ENCODE measurements at places on chromosomes 5 and 9.

DNA sequence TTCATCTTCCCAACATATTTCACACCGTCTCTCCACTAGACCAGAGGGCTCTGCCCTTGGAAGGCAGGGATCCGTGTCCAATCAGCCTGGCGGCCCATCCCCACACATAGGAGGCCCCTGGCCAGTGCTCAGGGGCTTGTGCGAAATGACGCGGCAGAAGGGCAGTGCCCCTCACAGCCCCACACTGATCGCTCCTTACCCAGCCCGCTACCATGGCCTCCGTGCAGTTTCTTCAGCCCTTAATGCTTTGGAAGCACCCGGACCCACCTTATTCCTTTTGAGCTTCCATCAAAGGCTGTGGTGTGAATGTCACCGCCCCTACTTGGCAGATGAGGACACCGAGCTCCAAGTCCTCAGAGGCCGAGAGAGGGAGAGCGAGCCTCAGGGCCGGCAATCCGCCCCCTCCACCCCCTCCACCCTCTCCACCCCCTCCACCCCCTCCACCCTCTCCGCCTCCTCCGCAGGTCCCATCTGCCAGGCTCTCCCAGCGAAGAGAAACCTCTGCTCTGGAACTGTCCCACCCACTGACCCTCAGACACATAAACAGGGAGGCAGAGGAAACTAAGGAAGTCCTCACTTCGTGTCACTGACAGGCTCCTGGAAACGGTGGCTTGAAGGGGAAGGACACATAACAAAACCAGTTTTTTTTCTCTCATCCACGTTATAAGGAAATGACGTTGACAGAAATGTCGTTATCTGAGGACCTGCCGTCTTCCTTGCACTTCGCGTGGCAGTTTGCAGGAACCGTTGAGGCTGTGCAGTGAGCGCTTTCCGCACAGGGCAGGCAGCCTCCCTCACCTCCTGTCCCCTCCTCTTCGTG is 13.9 kb downstream of the QSOX2 start:
- DNase-seq: peak; percentile 71

GRCh38 chr9:105157171-105157583 is 87.3 kb upstream of the SLC44A1 start:
- peak; percentile 43 for DNase-seq

DNA sequence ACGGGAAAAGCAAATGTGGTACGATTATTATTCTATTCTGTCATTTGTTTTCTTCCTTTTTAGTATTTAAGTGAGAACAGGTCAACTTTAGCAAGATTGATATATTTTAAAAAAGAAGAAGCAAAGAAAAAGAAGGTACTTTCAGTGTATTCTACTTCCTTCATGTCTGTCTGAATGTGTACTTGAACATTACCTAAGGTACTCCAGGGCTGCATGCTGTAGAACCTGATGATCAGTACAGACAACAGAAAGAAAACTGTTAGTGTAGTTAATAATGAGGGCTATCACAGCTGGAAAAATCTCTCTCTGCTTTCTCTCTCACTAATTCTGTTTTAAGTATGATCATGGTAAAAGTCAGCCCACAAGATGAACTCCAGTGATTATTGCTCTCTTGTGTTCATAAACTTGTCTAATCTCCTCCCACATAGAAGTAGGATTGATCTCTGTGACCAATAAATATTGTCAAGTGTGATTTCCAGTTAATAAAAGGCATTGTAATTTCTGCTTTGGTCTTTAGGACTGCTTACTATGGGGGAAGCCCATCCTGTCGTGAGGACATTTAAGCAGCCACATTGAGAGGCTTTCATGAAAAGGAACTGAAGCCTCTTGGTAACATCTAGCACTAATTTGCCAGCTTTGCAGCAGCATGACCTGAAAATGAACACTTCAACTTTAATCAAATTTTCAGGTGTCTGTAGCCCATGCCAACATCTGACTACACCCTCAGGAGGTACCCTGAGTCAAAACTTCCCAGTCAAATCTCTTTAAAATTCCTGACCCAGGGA is 864.0 kb upstream of the ACO1 start:
- no peak for DNase-seq

DNA sequence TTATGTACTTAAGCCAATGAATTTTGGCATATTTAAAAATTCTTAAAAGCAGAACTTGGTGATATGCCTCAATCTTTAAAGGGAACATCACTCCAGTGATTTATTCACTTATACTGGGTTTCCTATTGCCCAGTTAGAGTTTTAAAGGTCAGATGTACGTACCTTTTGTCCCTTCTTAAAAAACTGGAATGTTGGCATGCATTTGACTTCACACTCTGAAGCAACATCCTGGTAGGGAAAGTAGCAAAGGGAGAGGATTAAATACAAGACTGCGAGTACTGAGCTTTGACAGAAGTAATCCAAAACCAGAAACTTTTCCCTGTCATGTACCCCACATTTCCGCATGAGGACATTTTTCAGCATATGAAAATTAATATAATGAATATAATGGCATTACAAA is 11.7 kb downstream of the TXN start:
- no peak for DNase-seq

DNA sequence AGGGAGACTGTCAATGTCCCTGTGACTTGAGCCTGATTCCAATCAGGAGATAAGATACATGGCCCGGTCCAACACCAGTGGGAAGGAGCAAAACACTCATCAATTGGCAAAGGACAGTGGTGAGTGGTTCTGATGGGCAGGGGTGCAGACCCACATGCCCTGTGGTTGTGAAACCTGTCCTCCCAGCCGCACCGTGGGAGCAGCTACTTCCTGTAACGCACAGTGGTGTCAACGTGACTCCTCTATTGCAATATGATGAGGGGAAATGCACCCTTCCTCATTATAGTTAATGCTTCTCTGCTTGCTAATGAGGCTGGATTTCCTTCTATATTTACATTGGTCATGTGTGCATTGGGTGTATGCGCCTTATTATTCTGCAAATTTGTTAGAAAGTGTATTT is 223.0 kb downstream of the IRX1 start:
- DNase-seq: no peak

- no peak for DNase-seq
These were observed 228.8 kb downstream of the PLK2 start for GRCh38 chr5:58231041-58231440.

GRCh38 chr9:105007143-105007542 is 79.2 kb upstream of the ABCA1 start:
- DNase-seq: peak; percentile 33

DNA sequence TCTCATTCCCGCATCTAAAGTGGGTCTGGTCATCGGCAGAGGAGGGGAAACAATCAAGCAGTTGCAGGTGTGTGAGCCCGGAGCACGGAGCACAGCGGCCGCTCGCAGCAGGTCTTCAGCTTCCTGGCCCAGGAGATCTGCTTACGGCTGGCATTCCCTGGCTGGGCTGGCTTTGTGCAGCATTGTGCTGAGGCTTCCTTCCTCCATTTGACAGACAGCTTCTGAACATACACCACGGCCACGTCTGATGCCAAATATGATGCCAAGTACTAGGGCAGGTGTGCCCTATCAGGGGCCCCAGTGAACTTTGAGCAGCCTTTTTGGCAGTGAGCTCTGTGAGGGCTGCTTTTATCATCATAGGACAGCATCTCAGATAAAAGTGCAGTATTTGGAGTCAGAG is 37.1 kb downstream of the FUBP3 start:
- DNase-seq: no peak

GRCh38 chr9:136331556-136332481 is 4.5 kb downstream of the GPSM1 start:
- DNase-seq: no peak

- DNase-seq: no peak
These were observed 26.4 kb downstream of the TNFAIP8 start for GRCh38 chr5:119382169-119382568.

DNA sequence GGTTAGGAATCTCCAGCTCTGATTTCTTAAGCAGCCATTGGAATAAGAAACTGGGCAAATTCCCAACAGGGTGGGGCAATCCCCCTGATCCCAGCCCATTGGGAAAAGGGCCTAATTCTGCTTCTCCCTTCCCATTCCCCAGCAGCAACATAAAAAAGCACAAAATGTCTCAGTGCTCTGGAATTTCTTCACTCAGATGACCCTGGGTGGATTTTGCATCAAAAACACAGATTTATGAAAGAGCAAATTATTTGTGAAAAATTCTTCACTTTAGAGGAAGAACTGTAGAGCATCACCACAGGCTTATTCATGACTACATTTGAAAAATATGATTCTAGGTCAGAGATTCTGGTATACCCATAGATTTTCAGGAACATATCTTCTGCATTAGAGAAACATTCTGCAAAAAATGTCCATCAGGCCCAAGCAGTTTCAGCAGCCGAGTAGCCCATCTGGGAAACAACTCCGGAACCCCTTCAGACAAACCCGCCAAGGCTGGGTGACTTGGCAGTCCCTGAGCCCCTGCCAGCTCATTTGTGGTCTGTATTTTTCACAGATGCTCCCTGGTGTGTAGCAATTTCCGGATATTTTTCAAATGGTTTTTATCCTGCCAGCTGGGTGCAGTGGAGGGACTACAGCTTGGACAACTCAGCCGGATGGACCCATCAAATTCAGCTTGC is 102.1 kb upstream of the RANBP3L start:
- no peak for DNase-seq

DNA sequence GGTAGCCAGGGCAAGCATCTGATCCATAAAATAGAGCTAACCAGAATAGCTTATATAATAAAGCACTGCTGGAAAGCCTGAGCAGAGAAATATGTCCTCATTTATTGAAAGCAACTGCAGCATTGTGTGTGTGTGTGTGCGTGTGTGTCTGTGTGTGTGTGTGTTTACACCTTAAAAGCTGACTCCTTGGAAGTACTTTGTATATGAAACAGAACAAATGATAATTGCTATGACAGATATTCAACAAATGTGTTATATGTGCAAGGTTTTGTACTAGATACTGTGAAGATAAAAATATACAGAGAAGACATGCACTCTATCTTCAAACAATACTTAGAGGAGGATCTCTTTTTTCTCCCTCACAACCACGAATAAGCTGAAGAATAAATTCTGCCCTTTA is 22.0 kb upstream of the IFNE start:
- DNase-seq: no peak

- no peak for DNase-seq
These were observed 151.8 kb upstream of the RUSC2 start for GRCh38 chr9:35338086-35338485.

GRCh38 chr9:114080773-114081440 is 2.8 kb upstream of the AMBP start:
- DNase-seq: no peak

DNA sequence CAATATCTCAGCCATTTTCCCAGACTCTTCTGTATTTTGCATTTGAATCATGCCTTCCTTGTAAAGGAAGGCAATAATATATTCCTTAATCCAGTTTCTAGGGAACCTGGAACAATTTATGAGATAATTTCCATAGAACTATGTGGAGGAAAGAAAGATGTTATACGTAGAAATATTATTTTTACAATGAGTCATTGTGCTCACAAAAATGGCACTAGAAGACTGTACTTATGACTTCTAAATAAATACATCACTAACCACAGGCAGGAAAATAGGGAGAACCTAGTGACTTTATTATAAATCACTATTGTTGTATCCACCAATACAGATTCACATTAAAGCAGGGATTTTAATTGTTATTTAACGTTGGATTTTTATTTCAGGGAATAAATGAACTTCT is 87.6 kb downstream of the FBXO38 start:
- no peak for DNase-seq

DNA sequence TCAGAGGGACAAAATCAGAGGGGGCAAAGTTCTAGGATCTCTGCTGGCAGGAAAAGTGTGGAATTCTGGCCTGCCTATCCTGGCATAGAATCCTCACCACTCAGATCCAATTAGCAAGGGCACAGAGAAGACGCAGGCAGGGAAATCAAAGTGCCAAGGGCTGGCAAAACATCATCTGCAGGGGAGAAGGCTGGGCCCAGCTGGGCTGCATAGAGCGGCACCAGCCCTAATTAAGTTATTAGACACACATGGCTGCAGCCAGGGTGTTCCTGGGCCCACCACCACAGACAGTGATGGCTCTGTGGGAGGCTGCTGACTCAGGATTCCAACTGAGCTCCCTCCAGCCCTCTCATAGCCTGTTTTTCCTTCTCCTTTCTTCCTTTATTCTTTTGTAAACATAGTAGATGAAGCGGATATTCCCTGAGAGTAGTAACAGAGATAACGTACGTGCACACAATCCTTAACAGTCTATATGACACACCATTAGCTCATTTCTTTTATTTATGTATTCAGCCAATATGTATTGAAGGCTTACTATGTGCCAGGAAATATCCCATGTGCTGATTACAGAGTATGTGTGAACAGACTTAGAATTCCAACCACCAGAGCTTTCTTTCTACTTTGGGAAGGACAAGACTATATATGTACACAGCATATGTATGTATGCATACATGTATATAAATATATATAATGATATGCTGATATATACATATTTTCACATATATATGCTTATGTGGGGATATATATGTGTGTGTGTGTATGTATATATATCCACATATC is 236.1 kb downstream of the ASTN2 start:
- no peak for DNase-seq

DNA sequence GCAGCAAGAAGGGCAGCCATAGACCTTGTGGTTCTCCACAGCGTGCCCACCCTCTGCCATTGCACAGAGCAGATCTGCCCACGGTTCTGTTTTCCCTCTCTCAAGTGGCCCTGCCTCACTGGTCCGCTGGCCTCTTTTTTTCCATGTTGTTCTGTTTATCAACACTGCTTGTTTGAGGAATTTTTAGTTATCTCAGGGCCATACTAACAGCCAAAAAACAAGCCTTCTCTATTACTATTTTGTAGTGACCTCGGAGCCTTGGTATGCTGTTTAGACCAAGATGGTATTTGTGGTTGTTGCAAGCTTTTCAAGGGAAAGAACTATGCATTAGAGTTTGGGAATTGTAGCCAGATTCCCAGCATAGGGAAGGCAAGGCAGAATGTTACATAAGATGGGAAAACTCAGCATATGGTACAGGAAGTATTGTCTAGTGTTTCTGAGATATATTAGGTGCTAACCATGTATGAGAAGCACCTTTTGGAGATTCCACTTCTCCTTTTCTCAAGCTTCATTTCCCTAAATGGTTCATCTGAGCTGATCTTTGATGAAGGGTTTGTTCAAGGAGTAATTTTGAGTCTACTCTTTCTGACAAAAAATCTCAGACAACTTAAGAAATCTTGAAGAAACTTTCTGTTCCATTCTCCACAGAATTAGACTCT is 54.3 kb downstream of the NUP214 start:
- no peak for DNase-seq

- DNase-seq: no peak
These were observed 70.3 kb upstream of the MAP1B start for GRCh38 chr5:72036951-72037350.

DNA sequence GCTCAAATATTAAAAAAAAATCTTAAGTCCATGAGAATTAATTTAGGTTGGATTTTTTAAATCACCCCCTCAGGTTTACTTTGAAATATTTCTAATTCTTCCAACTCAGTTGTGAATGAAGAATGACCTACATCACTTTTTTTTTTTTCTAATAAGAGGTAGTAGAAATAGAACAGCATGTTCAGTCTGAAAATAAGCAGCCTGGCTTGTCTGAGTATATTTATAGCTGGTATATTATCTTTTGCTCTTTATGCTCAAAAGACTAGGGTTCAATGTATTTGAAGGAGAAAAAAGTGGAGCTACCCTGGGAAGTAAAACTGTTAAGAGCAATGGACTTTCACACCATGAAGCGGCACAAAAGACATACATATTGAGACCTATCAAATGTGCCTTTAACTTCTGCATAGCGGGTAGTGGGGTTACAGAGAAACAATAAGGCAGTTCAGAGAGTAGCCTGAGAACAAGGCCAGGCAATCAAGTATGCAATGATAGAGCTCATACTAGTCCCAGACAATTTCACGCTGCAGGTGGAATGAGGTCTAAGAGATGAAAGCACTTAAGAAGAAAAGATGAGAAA is 175.4 kb upstream of the CDH12 start:
- no peak for DNase-seq

All from activated CD4-positive, alpha-beta T cell treated with anti-CD3 and anti-CD28 coated beads, Interleukin-2, Interleukin-6, amounts not matched to agents 100 ng/mL and 50 ng/mL, durations not matched to agents 16 hours and 8 hours (primary cell).